Foreskin keratinocyte (primary cell): ENCODE measurements at places on chromosomes 11 and 22. TPM values are rescaled to one million over a fixed set of nuclear protein-coding genes. Genes with fewer than 3 reads are reported as not detected.

The NAV2 gene
- total RNA-seq, result 12.1 and 12.9 TPM in 2 replicates

GRCh38 chr11:117823946-117824420, 561 bp downstream of the FXYD2 start:
- DNase-seq, result no peak

DNA sequence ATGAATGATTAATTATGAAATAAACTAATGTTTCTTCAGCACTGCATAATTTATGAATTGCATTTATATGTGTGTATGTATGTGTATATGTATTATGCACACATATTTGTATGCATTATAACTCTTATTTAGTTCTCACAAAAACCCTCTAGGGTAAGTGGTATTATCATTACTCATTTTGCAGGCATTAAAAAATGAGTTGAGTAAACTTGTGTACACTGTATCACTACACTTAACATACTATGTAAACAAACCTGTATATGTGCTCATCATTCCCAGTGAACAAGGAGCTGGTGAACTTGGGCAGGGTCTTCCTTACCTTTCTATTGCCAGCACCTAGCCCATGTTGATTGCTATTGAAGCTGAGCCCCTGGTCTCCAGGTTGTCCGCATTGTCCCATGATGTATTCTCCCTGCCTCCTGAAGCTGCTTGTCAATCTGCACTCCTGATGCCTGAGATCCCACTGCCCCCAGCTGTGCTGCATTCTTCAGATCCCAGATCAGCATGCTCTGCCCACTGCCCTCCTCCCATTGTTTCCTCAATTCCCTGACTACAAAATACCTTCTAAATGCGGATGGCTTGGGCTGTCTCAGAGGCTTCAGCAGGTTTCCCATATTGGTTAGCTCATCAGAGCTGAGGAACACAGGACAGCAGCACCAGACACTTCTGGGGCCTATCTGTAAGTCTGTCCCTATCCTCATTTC, 267.9 kb upstream of the SESN3 start:
- peak; percentile 58 for DNase-seq

The DCDC1 gene
- total RNA-seq, result 0.07 and 0.11 TPM in 2 replicates

- DNase-seq, result no peak
Measured at GRCh38 chr11:10805741-10806140, 3.0 kb downstream of the EIF4G2 start.
